Body of pancreas (tissue), 4 donors: ENCODE measurements at places on chromosomes 1 and 21.

DNA sequence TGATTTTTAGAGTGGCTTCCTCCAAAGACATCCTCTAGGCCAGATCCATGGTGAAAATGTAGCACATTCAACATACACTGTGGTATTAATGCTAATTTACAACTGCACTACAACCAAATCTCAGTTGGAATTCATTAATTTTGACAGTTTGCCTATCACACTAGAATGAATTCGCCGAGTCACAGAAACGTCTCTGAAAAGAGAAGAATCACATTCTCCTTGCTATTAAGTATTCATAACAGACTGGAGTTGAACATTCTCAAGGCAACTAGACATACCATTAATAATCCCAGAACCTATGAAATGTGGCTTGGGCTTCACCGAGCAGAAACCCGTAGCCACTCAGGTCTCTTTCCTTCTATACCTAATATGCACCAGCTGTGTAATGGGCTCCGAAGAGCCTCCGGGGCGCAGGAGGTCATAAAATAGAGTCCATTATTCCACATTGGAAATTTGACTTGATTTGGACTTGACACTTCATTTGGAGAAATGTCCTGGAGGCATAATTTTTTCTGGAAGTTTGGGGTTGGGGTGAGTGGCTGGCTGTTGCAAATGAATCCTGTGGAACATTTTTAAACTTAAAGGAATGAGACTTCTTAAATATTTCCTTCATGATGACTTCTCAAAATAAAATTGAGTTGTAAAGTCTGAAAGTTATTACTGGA is 117.1 kb downstream of the DSCAM start:
- H3K36me3 ChIP-seq, result no peaks in the 10 kb centered on the region
- H3K4me3 ChIP-seq, result no peak overlapping the region
- H3K27me3 ChIP-seq, result no peaks in the 10 kb centered on the region
- no peak overlapping the region for H3K27ac ChIP-seq

- H3K36me3 ChIP-seq, result no peaks in the 10 kb centered on the region
- H3K27ac ChIP-seq, result no peak overlapping the region
- H3K27me3 ChIP-seq, result no peaks in the 10 kb centered on the region
- no peaks in the 10 kb centered on the region for H3K4me1 ChIP-seq
- no peak for DNase-seq
Measured at GRCh38 chr1:87682565-87682964, 353.9 kb downstream of the LMO4 start.

DNA sequence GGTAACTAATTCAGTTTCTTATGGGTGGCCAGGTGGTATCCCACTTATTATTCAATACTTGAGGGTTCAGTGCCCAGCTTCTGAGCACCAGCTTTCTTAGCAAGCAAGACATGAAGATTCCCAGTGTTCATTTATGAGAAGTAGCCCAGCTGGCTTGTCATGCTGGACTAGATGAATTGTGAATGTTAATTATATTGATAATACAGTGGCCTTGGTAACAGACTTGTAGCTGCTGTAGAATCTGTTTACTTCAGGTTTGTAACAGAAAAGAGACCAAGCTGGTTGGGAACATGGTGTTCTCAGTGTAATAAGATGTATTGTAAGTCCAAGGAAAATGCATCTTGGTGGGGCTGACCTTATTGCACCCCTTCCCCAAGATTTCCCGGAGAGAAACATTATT is 10.1 kb downstream of the AHCYL1 start:
- H3K4me3 ChIP-seq, result no peak overlapping the region
- no peak for DNase-seq
- peak overlapping the region; percentile 2 for H3K27ac ChIP-seq
- H3K27me3 ChIP-seq, result no peaks in the 10 kb centered on the region
- no peaks in the 10 kb centered on the region for H3K36me3 ChIP-seq
- peaks cover 65% of the 10 kb centered on the region for H3K4me1 ChIP-seq

- DNase-seq, result peak; percentile 54
- H3K27ac ChIP-seq, result peak overlapping the region; percentile 81
- H3K4me3 ChIP-seq, result peak overlapping the region; percentile 59
- H3K36me3 ChIP-seq, result no peaks in the 10 kb centered on the region
- H3K4me1 ChIP-seq, result peaks cover 23% of the 10 kb centered on the region
- H3K27me3 ChIP-seq, result no peaks in the 10 kb centered on the region
Measured at GRCh38 chr1:17438318-17439249, 893 bp downstream of the RCC2 start.

DNA sequence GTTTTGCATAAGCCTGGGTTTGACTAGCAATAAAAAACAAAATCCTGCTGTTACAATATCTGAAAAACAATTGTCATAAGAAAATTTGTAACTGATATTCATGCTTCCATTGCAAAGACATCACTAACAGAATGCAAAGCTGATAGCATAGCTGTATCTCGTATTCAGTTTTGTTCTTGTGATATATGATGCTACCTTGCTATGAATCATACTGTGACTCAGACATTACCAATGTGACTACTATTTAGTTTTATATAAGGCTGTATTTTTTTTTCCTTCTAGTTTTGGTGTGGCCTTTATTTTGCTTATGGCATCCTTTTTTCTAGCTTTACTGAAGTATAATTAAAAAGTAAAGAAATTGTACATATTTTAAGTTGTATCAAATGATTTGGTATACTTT is 1381.8 kb downstream of the MRPL39 start:
- H3K36me3 ChIP-seq, result no peaks in the 10 kb centered on the region
- no peaks in the 10 kb centered on the region for H3K27me3 ChIP-seq
- no peaks in the 10 kb centered on the region for H3K4me1 ChIP-seq
- no peak for DNase-seq

- no peak for DNase-seq
- no peak overlapping the region for H3K27ac ChIP-seq
- H3K27me3 ChIP-seq, result no peaks in the 10 kb centered on the region
- H3K36me3 ChIP-seq, result no peaks in the 10 kb centered on the region
- H3K4me1 ChIP-seq, result no peaks in the 10 kb centered on the region
- no peak overlapping the region for H3K4me3 ChIP-seq
Measured at GRCh38 chr1:214303141-214303930, 22.4 kb downstream of the SMYD2 start.

DNA sequence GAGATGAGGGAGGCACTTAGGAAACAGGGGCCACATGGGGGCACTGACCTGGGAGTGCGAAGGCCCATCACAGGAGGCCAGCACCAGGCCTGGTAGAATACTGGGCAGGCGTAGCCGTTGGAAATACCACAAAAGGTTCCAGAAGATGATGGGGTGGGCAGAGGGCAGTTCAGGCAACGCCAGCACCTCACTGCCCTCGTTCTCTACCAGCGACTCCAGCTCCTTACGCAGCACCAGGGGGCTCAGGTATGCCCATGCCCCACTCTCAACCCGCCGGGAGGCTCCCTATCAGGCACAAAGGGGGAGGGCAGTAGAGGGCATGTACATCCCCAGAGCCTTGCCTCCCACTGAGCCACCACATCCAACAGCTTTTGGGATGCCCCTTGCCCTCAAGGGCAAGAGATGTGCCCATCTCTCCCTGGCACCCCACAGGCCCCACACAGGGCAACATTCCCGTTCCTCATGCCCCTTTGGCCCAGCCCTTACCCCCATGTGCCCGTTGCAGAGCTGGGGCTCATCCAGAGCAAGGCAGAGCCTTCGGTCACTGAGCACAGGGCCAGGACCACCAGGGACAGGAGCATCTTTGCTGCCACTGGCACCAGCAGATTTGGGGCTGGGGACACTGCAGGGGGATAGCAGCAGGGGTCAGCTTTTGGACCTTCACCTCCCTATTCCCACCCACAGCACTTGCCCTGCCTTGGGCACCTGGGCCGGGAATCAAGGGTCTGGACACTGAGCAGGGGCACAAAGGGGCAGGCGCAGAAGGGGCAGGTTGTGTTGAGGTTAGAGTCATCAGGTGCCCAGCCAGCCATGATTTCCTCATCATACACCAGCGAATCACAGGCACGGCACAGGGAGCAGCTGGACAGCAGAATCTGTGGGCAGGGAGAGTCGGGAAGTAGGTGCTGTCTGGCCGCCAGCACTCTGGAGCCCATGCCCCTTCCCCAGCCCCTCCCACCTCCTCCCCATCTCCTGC is 9.7 kb upstream of the GATAD2B start:
- no peak for DNase-seq
- no peak overlapping the region for H3K27ac ChIP-seq
- no peak overlapping the region for H3K4me3 ChIP-seq
- H3K36me3 ChIP-seq, result peaks cover 28% of the 10 kb centered on the region
- H3K4me1 ChIP-seq, result no peaks in the 10 kb centered on the region

DNA sequence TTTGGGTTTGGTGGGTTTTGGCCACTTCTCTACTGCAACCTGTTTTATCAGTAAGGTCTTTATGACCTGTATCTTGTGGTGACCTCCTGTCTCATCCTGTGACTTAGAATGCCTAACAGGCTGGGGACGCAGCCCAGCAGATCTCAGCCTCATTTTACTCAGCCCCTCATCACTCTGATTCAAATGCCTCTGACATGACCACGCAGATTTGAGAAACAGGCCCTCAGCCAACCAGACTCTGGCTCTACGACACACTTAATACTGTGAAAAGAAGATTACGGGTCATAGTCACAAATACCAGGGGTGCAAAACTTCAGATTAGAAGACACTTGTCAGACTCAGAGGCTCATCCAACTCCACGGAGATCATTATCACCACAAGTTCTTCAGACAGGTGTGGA is 28.3 kb upstream of the KIF26B start:
- DNase-seq, result no peak
- no peaks in the 10 kb centered on the region for H3K4me1 ChIP-seq
- H3K36me3 ChIP-seq, result no peaks in the 10 kb centered on the region

- peak within 1 kb of the TSS; percentile 24 for H3K4me3 ChIP-seq
- no peaks in the 10 kb centered on the region for H3K27me3 ChIP-seq
- DNase-seq, result no peak
- peaks cover 65% of the 10 kb centered on the region for H3K4me1 ChIP-seq
- peak within 1 kb of the TSS; percentile 99 for H3K27ac ChIP-seq
- no peaks in the 10 kb centered on the region for H3K36me3 ChIP-seq
Measured at GRCh38 chr1:2194319-2194897, at the start of gene FAAP20. TSS of gene FAAP20 (minus strand) at chr1:2194772. CDS start at chr1:2194749, 23 bp downstream.

DNA sequence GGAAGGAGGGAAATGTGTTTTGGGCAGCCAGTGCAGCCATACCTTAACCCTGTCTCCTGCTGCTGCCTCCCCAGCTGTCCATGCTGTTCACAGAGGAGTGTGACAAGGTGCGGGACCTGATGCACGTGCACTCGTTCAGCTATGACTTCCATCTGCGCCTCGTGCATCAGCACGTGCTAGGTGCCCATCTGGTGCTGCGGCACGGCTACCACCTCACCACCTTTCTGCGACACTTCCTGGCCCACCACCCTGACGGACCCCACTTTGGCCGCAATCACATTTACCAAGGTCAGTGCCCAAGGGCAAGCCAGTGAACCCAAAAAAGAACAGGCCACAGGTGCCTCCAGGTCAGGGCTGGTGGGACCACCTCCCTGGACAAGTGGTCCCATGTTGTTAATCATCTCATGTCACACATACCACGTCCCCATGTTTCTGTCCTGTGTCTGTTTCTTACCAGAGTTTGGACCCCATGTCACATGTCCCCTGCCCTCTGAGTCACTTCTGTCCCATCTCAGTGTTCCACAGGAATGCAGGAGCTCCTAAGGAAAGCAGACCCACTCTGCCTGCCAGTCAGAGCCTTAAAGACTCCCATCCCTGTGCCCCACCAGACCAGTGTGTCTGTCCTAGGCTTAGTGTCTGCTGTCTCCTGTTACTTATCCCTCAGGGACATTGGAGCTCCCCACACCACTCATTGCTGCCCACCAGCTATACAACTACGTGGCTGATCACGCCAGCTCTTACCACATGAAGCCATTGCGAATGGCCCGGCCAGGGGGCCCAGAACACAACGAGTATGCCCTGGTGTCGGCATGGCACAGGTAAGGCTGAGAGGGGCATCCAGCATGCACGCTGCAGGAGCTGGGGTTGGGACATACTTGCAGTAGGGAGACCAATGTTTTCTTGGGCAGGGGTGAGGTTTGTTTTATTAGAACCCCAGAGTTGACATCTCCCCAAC is 6.6 kb downstream of the HYI start:
- no peak overlapping the region for H3K27ac ChIP-seq
- no peak for DNase-seq
- peaks cover 9% of the 10 kb centered on the region for H3K4me1 ChIP-seq

DNA sequence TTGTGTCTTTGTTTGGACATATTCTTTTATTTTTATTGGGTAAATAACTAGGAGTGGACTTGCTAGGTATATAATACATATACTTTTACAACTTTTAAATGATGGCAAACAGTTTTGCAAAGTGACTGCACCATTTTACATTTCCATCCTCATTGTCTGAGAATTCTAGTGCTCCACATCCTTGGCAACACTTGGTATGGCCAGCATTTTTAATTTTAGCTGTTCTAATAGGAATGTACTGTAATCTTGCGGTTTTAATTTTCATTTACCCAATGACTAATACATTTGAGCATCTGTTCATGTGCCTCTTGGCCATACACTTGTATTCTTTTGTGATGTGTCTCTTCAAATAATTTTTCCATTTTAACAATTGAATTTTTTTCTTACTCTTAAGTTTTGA is 37.0 kb upstream of the ATP6V1G3 start:
- H3K4me3 ChIP-seq, result no peak overlapping the region
- no peak for DNase-seq
- no peaks in the 10 kb centered on the region for H3K27me3 ChIP-seq
- H3K36me3 ChIP-seq, result no peaks in the 10 kb centered on the region

DNA sequence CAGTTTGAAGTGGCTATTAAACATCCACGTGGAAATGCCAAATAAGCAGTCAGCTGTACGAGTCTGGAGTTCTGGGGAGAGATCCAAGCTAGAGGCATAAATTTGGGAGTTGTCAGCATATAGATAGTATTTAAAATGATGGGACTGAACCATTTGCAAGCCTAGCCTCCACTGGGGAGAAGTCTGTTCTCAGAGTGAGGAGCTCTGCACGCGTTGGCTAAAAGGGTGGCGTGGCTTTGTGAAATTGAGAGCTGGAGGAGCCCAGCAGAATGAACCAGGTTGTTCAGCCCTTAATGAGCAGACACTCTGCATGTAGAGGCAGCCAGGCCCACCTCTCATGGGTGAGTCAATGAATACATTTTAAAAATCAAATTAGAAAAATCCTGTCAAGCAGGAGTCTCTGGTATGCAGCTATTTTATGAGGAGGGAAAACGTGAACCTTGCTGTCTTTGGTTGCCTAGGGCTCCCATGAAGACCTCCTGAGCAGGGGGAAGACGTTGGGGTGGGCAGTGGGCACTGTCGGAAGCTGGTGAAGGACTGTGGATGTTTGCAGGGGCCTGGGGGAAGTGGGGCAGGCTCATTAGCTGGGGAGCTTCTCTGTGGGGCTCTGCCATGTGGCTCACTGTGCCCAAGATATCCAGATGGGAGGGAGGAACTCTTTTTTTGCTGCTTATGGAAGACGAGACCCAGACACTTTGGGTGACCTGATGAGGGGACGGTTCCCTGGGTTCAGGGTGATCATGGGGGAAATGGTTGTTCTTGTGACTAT is 18.8 kb downstream of the TMCC2 start:
- peaks cover 14% of the 10 kb centered on the region for H3K4me1 ChIP-seq
- no peak overlapping the region for H3K27ac ChIP-seq
- DNase-seq, result no peak
- no peaks in the 10 kb centered on the region for H3K36me3 ChIP-seq
